ENCODE measurements at places on chromosomes 6 and 20. TPM values are rescaled to one million over a fixed set of nuclear protein-coding genes. Genes with fewer than 3 reads are reported as not detected.

GRCh38 chr6:158324136-158324535 lies 11.9 kb downstream of the TULP4 start:
- no peak overlapping the region for H3K4me3 ChIP-seq
- H3K27me3 ChIP-seq: no peaks in the 10 kb centered on the region
- no peak for DNase-seq
- H3K4me1 ChIP-seq: peaks cover 32% of the 10 kb centered on the region

- peaks cover 6% of the 10 kb centered on the region for H3K4me1 ChIP-seq
- H3K36me3 ChIP-seq: peaks cover 20% of the 10 kb centered on the region
- no peak overlapping the region for H3K4me3 ChIP-seq
Measured at GRCh38 chr6:43339168-43339567, 30.3 kb downstream of the ZNF318 start.

DNA sequence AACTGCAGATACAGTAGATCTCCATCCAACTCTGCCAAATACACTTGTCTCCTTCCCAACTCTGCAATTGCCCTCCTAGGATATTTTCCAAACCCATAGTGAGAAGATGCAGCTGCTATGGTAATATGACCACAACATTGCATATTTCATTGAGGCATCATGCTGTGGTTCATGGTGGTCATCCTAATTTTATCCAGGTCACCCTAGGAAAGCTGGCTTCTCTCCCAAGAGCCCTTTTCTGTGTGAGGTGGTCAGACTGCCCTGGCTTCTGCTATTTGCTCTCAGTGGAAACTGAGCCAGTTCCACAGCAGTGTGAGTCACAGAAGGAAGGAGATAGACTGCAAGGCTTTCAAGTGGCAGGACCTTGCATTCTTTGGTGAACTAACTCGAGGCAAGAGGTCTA lies 5.5 kb downstream of the OGFRL1 start:
- no peaks in the 10 kb centered on the region for H3K27me3 ChIP-seq
- peaks cover 25% of the 10 kb centered on the region for H3K36me3 ChIP-seq
- H3K4me1 ChIP-seq: peaks cover 18% of the 10 kb centered on the region
- no peak overlapping the region for H3K27ac ChIP-seq
- H3K4me3 ChIP-seq: no peak overlapping the region

GRCh38 chr20:57738484-57738883 lies 28.7 kb upstream of the PMEPA1 start:
- H3K4me1 ChIP-seq: no peaks in the 10 kb centered on the region
- DNase-seq: no peak
- no peak overlapping the region for H3K27ac ChIP-seq

GRCh38 chr6:69084746-69085335 lies 449.8 kb downstream of the ADGRB3 start:
- H3K27me3 ChIP-seq: no peaks in the 10 kb centered on the region
- H3K36me3 ChIP-seq: no peaks in the 10 kb centered on the region
- H3K4me1 ChIP-seq: no peaks in the 10 kb centered on the region
- no peak overlapping the region for H3K4me3 ChIP-seq

- H3K4me1 ChIP-seq: peaks cover 40% of the 10 kb centered on the region
- H3K27me3 ChIP-seq: no peaks in the 10 kb centered on the region
- DNase-seq: peak; percentile 83
- H3K27ac ChIP-seq: peak overlapping the region; percentile 94
Measured at GRCh38 chr6:446418-447366, 55.1 kb downstream of the IRF4 start.

GRCh38 chr20:57166568-57167291 lies 99.7 kb downstream of the BMP7 start:
- DNase-seq: no peak
- H3K27ac ChIP-seq: no peak overlapping the region
- no peak overlapping the region for H3K4me3 ChIP-seq
- no peaks in the 10 kb centered on the region for H3K36me3 ChIP-seq
- H3K27me3 ChIP-seq: no peaks in the 10 kb centered on the region

GRCh38 chr6:168232989-168233874 lies 86.3 kb downstream of the DACT2 start:
- H3K36me3 ChIP-seq: no peaks in the 10 kb centered on the region
- no peaks in the 10 kb centered on the region for H3K4me1 ChIP-seq
- no peak overlapping the region for H3K27ac ChIP-seq
- peaks cover 9% of the 10 kb centered on the region for H3K27me3 ChIP-seq
- H3K4me3 ChIP-seq: no peak overlapping the region

- peaks cover 21% of the 10 kb centered on the region for H3K27me3 ChIP-seq
- H3K27ac ChIP-seq: peak overlapping the region; percentile 91
- peaks cover 7% of the 10 kb centered on the region for H3K4me1 ChIP-seq
- peak overlapping the region; percentile 78 for H3K4me3 ChIP-seq
Measured at GRCh38 chr20:63553251-63553932, 567 bp upstream of the FNDC11 start.

DNA sequence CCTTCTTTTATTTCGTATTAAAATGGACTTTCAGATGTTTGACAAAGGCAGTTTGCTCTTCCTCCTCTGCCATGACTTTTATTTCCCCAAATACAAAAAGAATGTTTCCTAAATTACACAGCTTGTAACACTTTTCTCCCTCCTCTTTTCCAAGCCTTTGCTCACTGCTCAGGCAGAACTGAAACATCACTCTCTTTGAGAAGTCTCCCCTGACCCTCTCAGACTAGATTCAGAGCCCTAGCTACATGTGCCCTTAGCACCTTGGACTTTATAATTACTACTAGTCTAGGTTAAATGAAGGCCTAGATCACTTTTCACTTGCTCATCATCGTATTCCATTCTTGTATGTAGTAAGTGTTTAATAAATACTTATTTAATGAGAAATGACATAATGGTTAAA lies 8.5 kb upstream of the KIF6 start:
- peaks cover 14% of the 10 kb centered on the region for H3K27me3 ChIP-seq
- no peak overlapping the region for H3K4me3 ChIP-seq

- no peak for DNase-seq
- H3K27ac ChIP-seq: no peak overlapping the region
- no peaks in the 10 kb centered on the region for H3K36me3 ChIP-seq
- H3K27me3 ChIP-seq: peaks cover 16% of the 10 kb centered on the region
Measured at GRCh38 chr20:4089756-4090487, 74.6 kb upstream of the RNF24 start.

DNA sequence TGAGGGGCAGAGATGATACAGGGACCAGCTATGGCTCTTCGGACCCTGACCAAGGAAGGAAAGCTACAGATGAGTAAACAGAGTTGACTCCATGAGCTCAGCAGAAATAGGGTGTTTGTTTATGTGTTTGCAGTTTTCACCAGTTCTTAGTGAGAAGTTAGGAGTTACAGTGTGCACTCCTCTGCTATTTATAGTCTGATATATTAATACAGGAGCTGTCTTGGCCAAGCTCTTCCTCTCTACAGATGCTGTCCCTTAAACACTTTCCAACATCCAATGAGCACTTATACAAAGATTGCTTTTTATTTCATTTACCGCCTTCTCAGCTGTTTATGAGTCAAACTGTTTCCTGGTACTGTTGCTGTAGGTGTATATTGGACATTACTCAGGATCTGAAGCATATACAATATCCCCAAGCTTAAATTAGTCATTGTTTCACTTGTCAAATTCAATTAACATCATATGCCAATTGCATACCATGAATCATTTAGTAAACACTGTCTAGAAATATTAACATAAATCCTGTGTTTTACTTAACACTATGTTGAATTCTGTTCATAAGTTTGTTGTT lies 618.0 kb downstream of the PRKN start:
- H3K4me3 ChIP-seq: no peak overlapping the region
- no peaks in the 10 kb centered on the region for H3K27me3 ChIP-seq
- H3K27ac ChIP-seq: no peak overlapping the region
- H3K36me3 ChIP-seq: no peaks in the 10 kb centered on the region
- DNase-seq: no peak

- no peaks in the 10 kb centered on the region for H3K4me1 ChIP-seq
- H3K36me3 ChIP-seq: no peaks in the 10 kb centered on the region
- H3K27me3 ChIP-seq: no peaks in the 10 kb centered on the region
- no peak overlapping the region for H3K4me3 ChIP-seq
Measured at GRCh38 chr6:14165091-14165490, 47.5 kb downstream of the CD83 start.

DNA sequence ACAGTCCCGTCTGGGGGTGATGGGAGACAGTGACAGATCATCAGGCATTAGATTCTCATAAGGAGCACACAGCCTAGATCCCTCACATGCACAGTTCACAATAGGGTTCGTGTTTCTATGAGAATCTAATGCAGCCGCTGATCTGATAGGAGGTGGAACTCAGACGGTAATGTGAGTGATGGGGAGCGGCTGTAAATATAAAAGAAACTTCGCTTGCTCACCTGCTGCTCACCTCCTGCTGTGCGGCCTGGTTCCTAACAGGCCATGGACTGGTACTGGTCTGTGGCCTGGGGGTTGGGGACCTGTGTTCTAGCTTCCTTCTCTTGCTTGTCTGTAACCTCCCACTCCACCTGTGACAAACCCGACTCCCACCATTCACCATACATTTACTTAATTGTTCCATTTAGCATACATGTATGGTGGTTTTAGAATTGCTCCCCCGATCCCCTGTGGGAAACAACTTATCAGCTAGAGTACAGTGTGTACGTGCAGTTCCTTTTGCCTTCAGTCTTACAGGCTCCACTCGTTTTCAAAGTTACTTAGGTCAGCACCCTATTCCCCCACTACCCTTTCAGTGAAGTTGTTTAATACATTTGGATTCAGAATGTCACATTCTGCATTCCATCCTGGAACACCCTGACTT lies 4.0 kb downstream of the MANBAL start:
- no peaks in the 10 kb centered on the region for H3K27me3 ChIP-seq
- H3K27ac ChIP-seq: no peak overlapping the region
- no peak for DNase-seq

- peaks cover 12% of the 10 kb centered on the region for H3K27me3 ChIP-seq
- H3K36me3 ChIP-seq: no peaks in the 10 kb centered on the region
- DNase-seq: no peak
- no peak overlapping the region for H3K27ac ChIP-seq
- peaks cover 5% of the 10 kb centered on the region for H3K4me1 ChIP-seq
Measured at GRCh38 chr20:21570285-21570992, 56.6 kb upstream of the NKX2-2 start.

DNA sequence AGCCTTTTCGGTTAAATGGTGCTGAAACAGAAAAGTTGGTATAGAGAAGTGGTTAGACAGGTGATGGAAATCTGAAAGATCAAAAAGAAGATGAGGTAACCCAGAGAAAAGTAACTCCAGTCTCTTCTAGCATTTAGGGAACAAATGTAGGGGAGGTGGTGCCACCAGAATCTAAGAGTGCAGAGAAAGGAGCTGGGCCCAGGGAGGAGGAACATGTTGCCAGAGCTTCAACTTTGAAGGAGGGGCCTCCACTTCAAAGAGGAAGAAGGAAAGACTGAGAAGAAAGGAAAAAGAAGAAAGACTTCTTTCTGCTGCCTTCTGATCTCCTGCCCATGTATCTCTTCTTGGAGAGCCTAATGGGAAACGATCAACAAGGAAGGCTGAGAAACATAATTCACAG lies 23.5 kb upstream of the ATRN start:
- H3K36me3 ChIP-seq: no peaks in the 10 kb centered on the region
- DNase-seq: no peak
- H3K4me1 ChIP-seq: peaks cover 3% of the 10 kb centered on the region
- no peak overlapping the region for H3K4me3 ChIP-seq
- H3K27ac ChIP-seq: no peak overlapping the region
- peaks cover 38% of the 10 kb centered on the region for H3K27me3 ChIP-seq

GRCh38 chr6:45584127-45584526 lies 206.4 kb upstream of the SUPT3H start:
- no peak overlapping the region for H3K4me3 ChIP-seq
- no peak overlapping the region for H3K27ac ChIP-seq
- DNase-seq: no peak
- peaks cover 26% of the 10 kb centered on the region for H3K4me1 ChIP-seq
- peaks cover 5% of the 10 kb centered on the region for H3K27me3 ChIP-seq
- peaks cover 5% of the 10 kb centered on the region for H3K36me3 ChIP-seq

GRCh38 chr6:132400883-132401617 lies at the start of gene MOXD1:
TSS of gene MOXD1 (minus strand) at chr6:132401475. CDS start at chr6:132401426, 49 bp downstream.
- peak within 1 kb of the TSS; percentile 66 for H3K4me3 ChIP-seq
- peaks cover 3% of the 10 kb centered on the region for H3K4me1 ChIP-seq
- DNase-seq: peak; percentile 49
- H3K27ac ChIP-seq: no peak within 1 kb of the TSS
- H3K36me3 ChIP-seq: no peaks in the 10 kb centered on the region
- peaks cover 58% of the 10 kb centered on the region for H3K27me3 ChIP-seq

DNA sequence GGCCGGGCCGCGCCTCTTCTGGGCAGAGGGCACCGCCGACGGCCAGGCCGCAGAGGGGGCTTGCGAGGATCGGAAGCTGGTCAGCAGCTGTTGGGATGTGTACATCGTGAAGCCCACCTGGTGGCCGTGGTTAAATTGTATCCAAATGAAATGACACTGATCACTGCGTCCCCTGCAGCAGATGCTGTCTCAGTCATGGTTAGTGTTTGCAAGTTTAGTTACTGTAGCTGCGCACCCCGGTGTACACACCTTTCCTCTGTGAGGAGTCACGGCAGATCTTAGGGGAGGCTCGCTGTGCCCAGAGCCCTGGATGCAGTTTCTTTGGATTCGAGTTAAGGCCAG lies 653 bp downstream of the NAA20 start:
- H3K36me3 ChIP-seq: peaks cover 6% of the 10 kb centered on the region
- H3K27ac ChIP-seq: peak overlapping the region; percentile 82
- peak overlapping the region; percentile 90 for H3K4me3 ChIP-seq
- H3K4me1 ChIP-seq: peaks cover 49% of the 10 kb centered on the region

GRCh38 chr6:27275025-27275956 lies 27.8 kb downstream of the PRSS16 start:
- H3K27me3 ChIP-seq: peaks cover 48% of the 10 kb centered on the region
- peaks cover 2% of the 10 kb centered on the region for H3K36me3 ChIP-seq
- no peak overlapping the region for H3K27ac ChIP-seq
- no peak overlapping the region for H3K4me3 ChIP-seq
- peaks cover 5% of the 10 kb centered on the region for H3K4me1 ChIP-seq

DNA sequence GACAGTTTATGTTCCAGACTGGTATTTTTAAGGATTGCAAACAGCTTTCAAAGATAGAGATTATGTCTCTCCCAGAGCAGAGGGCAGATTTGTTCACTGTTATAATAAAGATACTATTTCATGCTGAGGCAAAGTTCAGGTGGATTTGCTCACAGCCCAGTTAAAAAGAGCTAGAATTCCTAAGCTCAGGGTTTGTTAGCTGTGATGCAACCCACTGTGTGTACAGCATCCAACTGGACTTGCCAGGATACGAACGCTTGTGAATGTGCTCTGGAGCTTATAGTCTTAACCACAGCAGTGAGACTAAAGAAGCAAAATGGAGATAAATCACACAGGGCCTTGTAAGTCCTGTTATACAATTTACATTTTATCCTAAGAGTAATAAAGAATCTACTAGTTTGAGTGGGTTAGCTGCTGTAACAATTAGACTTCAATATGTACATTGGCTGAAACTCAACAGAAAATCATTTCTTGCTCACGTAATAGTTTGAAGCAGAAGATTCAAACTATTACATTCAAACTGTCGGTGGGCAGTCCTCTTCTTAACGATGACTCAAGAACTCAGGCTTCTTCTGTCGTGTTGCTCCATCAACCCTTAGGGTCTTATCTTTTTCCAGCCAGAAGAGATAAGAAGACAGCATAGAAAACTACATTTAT lies 204.0 kb upstream of the PLN start:
- H3K27me3 ChIP-seq: no peaks in the 10 kb centered on the region
- H3K27ac ChIP-seq: no peak overlapping the region
- no peak overlapping the region for H3K4me3 ChIP-seq
- no peak for DNase-seq

The YIPF3 gene
- 71.8 TPM for total RNA-seq

The DUSP15 gene
- total RNA-seq: not detected

The GRM4 gene
- total RNA-seq: 0.14 TPM

The SLC26A8 gene
- not detected for total RNA-seq

The SLC22A16 gene
- total RNA-seq: not detected

The APOM gene
- 4.6 TPM for total RNA-seq

The CST2 gene
- total RNA-seq: not detected

The HDGFL1 gene
- not detected for total RNA-seq

The CLPSL1 gene
- not detected for total RNA-seq

The LKAAEAR1 gene
- total RNA-seq: 0.57 TPM

The BEND3 gene
- 2.2 TPM for total RNA-seq
